Activated CD4-positive, alpha-beta T cell treated with anti-CD3 and anti-CD28 coated beads for 48 hours (primary cell): ENCODE measurements at places on chromosomes 7 and 10.

- no peak for DNase-seq
Observed at GRCh38 chr10:6309816-6310215, 107.1 kb downstream of the PFKFB3 start.

- DNase-seq: no peak
Observed at GRCh38 chr7:28083164-28083997, 97.2 kb downstream of the JAZF1 start.

DNA sequence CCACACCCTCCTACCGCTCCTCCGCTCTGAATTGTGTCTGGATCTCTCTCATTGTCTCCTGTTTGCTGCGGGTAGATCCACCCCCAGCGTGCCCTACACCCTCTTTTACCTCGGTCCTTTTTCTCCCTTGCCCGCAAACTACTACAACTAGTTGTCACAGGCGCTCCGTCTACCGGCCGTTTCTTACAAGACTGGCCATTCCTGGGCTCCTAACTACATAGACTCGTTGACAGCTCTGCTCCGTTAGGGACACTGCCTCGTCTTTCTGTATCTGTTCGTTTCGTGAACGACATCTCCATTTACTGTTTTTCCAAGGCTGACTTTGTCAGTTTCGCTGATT, 786 bp downstream of the TAF3 start:
- DNase-seq: peak; percentile 36

DNA sequence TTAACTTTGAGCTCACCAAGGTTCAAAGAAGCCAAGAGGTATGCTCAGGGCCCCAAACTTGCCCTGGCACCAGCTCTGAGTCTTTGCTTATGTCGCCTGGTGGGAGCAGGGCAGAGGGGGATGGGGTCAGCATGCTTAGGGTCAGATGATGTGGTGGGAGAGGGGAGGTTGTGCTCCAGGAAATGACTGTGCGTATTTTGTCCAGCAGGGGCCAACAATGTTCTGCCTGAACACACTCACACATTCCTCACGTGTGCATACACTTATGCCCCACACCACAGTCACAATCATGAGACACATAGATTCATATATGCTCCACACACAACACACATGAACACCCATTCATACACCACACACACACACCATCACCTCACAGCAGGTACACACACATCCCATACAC, 4.4 kb upstream of the RAMP3 start:
- DNase-seq: no peak

- DNase-seq: peak; percentile 44
Observed at GRCh38 chr7:130733931-130734814, at the start of gene KLF14. TSS of gene KLF14 (minus strand) at chr7:130734207. CDS start at chr7:130734033, 174 bp downstream.

DNA sequence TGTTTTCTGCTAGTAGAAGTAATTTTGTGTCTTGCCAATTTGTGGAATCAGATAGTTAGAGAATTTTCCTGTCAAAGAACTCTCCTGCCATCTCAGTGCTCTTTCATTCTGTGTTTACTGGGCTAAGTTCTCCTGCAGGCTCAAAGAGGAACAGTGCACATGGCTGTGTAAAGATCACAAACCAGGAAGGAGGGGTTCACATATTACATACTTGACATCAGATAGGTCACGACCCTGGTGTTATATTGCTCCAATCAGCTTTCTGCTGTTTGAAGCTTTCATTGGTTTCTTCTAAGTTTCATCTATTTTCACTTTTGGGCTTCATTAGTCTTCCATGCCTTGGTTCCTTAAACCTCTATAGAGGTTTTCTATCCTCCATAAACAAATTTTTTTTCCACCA, 13.5 kb upstream of the ELMO1 start:
- no peak for DNase-seq

GRCh38 chr7:107228291-107228690, 59.5 kb downstream of the HBP1 start:
- no peak for DNase-seq

GRCh38 chr7:66921918-66922486, 977 bp downstream of the TMEM248 start:
- DNase-seq: peak; percentile 19

DNA sequence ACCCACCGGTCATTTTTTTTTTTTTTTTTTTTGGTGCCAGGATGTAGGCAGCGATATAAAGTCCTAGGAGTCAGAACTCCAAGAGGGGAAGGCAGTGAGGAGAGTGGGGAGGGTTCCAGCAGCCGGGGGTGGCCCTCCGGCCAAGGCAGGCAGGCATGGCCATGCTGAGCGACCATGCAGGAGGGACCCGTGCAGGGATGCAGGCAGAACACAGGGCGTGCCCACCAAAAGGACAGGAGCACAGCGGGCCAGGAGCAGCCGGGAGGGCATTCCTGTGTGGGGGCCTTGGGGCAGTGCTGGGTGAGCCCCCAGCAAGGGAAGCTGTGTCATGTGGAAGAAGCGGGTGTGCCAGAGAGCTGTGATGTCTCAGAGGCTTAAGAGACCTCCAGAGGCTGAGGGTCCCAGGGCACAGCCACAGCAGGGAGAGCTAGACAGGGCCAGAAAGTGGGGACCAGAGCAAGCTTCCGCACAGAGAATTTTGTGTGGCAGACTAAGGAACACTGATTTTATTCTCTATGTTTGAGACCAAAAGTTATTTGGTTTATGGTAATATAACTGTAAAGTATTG, 5.7 kb downstream of the ZFAND2A start:
- DNase-seq: no peak

DNA sequence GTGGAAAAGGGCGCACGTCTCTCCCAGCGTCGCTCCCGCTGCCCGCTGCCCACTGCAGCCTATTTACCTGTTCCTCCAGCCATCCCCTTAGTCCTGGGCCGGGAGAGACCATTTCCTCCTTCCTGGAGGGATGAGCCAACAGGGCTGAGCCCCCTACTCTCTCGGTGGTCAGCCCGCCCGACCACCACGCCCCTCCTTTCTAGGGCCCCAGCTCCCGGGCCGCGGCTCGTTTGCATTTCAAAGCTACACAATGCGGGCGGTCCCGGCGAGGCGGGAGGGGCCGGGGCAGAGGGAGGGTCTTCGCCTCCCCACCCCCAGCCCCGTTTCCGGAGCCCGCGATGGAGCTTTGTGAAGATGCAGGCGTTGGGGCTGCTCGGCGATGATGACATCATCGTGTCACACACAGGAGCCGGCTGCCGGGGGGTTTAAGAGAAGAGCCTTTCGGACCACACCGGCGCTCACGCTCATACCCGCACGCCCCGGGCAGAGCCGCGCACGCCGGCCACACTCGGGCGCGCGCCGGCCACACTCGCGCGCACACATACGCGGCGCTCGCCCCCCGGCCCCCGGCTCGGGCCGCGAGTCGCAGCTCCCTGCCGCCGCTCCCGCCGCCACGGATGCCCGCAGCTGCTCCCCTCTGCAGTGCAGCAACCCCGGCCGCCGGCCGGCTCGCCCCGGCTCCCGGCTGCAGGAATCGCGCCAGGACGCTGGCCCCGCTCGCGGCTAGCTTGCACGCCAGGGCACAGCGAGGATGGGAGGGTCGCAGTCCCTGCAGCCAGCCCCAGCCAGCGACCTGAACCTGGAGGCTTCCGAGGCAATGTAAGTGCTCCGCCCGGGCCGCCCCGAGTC, 107.7 kb upstream of the BTBD16 start:
- peak; percentile 11 for DNase-seq

- DNase-seq: no peak
Observed at GRCh38 chr7:23662124-23662983, 17.6 kb upstream of the FAM221A start.

DNA sequence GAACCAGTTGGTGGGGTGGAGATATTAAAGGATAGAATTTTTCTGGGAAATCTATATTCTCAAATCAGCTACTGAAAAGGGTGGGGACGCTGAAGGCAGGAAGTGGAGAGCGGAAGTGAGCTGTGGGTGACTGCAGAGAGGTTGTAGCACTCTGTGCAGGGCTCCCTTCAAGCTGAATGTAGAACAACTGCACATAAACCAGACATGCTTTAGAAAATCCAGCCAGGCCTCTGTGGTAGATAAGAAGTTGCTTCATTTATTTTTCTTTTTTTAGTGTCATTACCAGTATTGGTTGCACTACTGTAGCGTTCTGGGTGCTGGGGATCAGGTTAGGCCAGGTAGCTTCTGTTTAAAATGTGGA, 127.8 kb downstream of the CELF2 start:
- peak; percentile 65 for DNase-seq

DNA sequence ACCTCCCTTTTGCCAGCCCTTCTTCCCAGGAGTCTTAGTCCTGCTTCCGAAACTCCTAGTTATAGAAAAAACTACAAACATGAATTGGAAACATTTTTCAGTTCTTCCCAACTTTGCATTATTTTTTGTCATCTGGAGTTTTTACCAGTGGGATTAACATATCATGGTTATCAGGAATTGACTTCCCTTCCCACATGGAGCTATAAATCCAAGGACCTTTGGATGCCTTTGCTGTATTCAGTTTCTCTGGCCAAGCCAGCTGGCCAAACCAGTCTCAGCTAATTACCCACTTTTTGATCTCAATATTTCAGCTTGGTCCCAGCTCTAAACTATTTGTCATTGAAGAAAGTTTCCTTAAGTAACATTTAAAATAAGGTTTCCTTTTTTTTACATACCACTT, 570.6 kb downstream of the SORCS1 start:
- DNase-seq: no peak

DNA sequence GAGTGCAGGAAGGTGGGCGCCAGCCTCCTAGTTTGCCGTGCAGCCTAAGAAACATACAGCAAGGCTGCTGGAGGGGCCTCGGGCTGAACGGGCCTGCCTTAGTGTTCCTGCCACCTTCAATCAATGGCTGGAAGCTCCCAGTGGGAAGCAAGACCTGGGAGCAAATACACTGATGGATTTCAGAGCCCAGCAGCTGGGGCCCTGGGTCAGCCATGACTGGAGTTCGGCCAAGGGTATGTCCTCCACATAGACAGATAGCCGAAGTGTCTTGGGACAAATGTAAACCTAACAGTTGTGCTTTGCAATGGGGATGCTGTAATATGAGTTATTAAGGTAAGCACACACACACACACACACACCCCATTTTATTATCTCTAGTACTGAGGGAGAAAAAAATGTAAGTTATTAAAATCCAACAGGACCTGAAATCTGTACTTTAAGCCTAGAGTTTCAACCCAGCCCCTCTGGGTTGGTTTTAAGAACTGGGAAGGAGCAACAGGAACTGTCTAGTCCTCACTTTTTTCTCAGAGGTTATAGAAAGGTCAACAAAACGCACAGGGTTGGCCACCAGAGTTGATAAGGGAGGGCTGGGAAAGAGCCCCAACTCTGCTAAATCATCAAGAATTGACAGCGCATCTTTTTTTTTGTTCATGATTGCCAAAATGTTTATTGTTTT, 50.0 kb upstream of the CELF2 start:
- no peak for DNase-seq

DNA sequence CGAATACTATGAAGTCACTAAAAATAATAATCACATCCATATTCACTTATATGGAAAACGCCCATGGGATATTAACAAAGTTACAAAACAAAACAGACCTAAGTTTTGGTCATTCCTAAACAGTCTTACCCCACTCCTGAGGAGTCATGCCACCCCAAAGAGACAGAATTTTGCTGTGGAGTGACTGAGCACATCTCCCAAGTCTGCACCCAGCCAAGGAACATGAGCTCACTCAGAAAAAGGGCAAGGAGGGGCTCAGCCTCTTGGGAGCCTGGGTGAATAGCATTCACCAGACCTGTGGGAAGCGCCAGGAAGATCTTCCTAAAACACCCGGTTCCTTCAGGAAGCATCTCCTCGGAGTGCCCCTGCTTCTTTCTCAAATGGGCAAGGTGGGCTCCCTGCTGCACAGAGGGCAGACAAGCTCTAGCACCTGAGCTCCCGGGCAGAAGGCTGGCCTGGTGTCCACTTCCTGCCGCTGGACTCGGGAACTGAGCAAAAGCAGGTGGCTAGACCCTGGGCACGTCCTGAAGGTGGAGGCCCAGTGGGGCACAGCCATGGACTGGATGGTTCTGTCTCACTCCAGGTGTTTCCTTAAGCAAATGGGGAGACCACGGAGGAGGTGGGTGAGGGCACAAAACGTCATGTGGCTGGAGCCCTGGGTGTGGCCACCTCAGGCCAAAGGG, 31.0 kb downstream of the TNS3 start:
- no peak for DNase-seq

GRCh38 chr7:75931680-75932079, 16.7 kb downstream of the POR start:
- no peak for DNase-seq

DNA sequence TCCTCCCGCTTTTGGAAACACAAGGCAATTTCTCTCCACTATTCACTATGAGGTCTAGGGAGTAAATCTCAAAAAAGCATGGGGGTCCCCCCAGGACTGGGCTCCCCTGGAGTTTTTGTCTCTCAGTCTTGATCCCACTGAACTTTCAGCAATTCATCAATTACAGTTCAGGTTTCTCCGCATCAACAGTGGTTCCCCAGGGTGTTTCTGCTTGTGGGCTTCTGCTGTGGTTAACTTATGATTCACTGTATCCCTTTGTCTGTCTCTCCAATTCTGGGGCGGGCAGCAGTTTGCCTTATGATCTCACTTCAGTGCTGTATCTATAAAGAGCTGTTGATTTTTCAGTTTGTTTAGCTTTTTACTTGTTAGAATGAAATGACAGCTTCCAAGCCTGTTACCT, 142.6 kb upstream of the CDC14C start:
- DNase-seq: no peak

GRCh38 chr7:2166625-2167280, 66.0 kb downstream of the MAD1L1 start:
- no peak for DNase-seq

GRCh38 chr7:53326634-53327033, 291.2 kb downstream of the POM121L12 start:
- DNase-seq: no peak

- no peak for DNase-seq
Observed at GRCh38 chr7:1689311-1689710, 19.2 kb downstream of the ELFN1 start.

GRCh38 chr10:30047430-30047829, 12.0 kb downstream of the JCAD start:
- no peak for DNase-seq

- no peak for DNase-seq
Observed at GRCh38 chr10:111093741-111094380, 17.0 kb downstream of the ADRA2A start.

DNA sequence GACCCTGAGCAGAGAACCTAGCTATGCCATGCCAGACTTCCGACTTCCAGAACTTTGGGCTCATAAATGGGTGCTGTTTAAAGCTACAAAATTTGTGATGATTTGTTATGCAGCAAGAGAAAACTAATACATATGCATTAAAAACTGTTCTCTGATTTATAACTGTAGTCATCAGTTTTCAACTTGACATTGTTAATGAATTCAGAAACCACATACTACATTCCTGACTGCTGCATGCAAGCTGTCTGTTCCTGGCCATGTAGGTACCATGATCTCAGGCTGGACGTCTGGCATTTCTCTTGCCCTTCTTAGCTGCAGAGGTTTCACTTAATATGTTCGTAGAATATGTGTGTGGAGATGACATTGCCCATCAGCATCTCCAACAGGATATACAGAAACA, 28.4 kb downstream of the MKX start:
- no peak for DNase-seq

GRCh38 chr7:37833107-37833817, 15.1 kb upstream of the NME8 start:
- DNase-seq: peak; percentile 45

DNA sequence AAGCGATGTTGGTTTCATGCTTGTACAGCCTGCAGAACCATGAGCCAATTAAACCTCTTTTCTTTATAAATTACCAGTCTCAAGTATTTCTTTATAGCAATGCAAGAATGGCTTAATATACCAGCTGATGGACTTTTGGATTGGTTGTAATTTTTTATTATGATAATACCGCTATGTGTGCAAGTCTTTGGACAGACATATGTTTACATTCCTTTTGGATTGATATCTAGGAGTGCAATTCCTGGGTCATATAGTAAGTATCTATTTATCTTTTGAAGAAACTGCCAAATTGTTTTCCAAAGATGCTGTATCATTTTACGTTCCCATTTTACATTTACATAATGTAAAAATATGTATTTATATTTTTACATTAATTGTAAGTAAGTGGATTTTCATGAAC, 81.2 kb upstream of the PIP4K2A start:
- no peak for DNase-seq
